HAP-1 (cell line): ENCODE measurements at places on chromosomes 3 and 15.
A peak's percentile ranks its signal among the peaks of the same experiment; 100 is the strongest.

- no peak for DNase-seq
Observed at GRCh38 chr3:110456438-110457138, 615.0 kb upstream of the NECTIN3 start.

DNA sequence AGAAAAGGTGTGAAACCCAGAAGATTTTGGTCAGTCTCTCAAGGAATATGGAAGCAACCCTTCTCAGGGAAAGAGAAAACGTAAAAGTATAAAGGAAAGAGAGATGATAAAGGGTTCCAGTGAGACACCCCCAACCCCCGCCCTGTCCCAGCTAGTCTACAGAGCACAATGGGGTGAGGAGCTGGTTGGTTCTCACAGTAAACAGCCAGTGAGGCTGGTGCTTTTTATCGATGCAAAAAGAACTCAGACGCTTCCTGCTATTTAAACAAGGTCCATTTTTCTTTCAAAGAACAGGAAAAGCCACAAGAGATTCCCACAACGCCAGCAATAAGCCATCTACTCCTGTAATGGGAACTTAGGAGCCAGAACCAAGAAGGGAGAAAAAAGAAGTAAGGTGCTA is 65.9 kb downstream of the CHAC1 start:
- DNase-seq, result no peak

DNA sequence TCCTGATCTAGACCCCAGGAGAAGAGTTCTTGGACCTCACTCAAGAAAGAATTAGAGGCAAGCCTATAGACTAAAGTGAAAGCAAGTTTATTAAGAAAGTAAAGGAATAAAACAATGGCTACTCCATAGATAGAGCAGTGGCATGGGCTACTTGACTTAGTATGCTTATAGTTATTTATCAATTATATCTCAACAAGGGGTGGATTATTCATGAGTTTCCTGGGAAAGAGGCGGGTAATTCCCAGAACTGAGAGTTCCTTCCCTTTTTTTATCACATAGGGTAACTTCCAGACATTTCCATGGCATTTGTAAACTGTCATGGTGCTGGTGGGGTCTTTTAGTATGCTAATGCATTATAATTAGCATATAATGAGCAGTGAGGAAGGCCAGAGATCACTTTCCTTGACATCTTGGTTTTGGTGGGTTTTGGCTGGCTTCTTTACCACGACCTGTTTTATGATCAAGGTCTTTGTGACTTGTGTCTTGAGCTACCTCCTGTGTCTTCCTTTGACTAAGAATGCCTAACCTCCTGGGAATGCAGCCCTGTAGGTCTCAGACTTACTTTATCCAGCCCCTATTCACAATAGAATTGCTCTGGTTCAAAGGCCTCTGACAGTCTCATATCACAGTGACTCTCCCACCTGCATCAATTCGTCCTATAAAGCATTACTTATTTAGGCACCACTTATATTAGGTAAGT is 35.3 kb upstream of the PLSCR2 start:
- DNase-seq, result no peak

- no peak for DNase-seq
Observed at GRCh38 chr3:193023218-193023617, 105.6 kb upstream of the MB21D2 start.

- no peak for DNase-seq
Observed at GRCh38 chr3:184733971-184734608, 22.2 kb upstream of the MAGEF1 start.

- DNase-seq, result no peak
Observed at GRCh38 chr3:10707400-10708215, 108.4 kb upstream of the SLC6A11 start.

GRCh38 chr3:166809520-166809919 is 570.6 kb downstream of the ZBBX start:
- no peak for DNase-seq

DNA sequence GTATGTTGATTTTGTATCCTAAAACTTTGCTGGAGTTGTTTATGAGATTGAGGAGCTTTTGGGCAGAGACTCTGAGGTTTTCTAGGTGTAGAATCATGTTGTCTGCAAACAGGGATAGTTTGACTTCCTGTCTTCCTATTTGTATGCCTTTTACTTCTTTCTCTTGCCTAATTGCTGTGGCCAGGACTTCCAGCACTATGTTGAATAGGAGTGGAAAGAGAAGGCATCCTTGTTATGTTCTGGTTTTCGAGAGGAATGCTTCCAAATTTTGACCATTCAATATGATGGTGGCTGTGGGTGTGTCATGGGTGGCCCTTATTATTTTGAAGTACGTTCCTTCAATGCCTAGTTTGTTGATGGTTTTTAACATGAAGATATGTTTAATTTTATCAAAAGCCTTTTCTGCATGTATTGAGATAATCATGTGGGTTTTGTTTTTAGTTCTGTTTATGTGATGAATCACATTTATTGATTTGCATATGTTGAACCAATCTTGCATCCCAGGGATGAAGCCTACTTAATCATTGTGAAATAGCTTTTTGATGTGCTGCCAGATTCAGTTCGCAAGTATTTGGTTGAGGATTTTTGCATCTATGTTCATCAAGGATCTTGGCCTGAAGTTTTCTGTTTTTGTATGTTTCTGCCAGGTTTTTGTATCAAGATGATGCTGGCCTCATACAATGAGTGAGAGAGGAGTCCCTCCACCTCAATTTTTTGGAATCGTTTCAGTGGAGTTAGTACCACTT is 188.1 kb downstream of the MINAR1 start:
- no peak for DNase-seq

DNA sequence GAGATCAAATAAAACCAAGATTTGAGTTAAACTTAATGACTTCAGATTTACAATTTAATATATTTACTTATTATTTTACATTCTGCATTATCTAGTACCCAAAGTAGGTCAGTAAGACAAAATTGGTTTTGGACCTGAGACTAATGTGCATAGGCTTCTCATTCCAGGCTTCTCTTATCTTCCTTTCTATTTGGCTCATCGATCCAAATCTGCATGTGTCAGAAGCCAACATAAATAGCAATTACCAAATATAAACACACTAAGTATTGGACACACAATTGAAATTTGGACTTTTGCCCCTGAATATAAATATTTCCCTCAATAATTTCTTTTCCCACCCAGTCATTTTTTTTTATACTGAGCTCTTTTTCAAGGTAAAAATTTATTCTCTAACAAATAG is 290.6 kb upstream of the ARHGEF26 start:
- DNase-seq, result no peak

- DNase-seq, result no peak
Observed at GRCh38 chr15:76553102-76553501, 216.5 kb downstream of the ISL2 start.

- DNase-seq, result peak; percentile 44
Observed at GRCh38 chr3:136819392-136819730, 435 bp downstream of the SLC35G2 start.

DNA sequence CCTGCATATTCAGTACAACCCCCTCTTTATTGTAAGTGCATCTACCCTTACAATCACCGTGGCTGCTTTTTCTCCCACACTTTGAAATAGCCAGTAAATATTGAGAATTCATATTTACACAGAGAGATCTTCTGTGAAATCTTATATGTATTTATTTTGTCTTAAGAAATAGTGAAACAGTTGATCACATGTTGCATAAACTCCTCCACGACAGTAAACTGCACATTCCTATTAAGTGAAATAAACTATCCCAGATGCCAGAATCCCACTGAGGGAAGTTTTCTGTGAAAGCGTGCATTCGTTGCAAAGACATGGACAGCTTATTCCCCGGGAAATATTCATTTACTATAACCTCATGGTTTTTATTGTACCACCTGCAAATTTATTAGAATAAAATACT is 796.0 kb downstream of the ROBO2 start:
- no peak for DNase-seq

DNA sequence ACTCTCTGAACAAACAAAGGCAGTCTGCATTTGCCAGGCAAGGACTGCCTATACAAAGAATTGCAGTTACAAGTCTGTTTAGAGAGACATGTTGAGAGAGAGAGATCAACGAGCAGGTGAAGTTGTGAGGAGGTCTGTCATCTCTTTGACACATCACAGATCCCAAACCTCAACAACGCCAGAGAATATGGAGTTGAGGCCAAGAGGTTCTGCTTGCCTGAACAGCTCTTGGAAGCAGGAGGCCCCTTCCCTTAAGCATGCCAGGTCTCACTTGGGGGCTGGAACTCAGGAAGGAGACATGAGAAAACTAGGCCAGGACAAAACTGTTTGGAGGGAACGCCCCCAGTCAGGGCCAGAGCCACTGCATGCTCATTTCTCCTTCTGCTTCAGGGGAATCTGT is 22.3 kb upstream of the MUSTN1 start:
- DNase-seq, result no peak

GRCh38 chr3:122873741-122874515 is 79.1 kb downstream of the SLC49A4 start:
- no peak for DNase-seq

GRCh38 chr15:51647128-51647562 is 24.6 kb upstream of the DMXL2 start:
- DNase-seq, result no peak

DNA sequence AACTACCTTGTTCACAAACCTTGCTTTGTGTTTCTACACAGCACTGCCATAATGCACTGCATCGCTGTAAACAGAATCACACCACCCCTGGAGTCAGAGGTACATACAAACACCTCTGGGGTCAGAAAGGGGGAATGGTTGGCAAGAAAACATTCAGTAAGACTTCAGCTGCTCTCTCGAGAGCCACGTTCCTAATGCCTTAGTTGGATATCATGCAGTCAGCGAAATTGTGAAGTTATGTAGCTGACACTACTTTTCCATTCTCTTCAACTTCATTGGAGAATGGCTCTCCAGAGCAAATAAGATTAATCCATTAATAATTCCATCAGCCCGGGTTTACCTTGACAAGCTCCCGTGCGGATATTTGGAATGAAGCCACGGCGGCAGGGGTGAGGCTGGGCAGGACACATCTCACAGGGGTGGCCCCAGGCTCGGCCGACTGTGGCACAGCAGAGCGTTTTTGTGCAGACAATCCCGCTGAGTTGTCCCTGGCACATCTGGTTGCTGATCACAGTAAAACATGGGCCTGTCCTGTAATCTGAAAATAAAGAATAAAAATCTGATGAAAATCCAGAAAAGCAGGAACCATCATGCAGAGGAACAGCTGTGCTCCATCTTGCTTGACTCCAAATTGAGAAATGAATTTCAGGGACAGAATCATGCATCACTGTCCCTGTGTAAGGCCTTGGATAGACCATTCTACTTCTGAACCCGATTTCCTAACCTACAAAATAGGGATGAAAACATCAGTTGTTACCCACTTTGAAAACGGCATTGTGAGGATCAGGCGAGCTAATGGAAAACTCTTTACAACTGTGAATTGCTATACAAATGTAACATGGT is 108.0 kb downstream of the FBN1 start:
- DNase-seq, result no peak

- no peak for DNase-seq
Observed at GRCh38 chr3:15556512-15556911, 35.0 kb upstream of the COLQ start.

DNA sequence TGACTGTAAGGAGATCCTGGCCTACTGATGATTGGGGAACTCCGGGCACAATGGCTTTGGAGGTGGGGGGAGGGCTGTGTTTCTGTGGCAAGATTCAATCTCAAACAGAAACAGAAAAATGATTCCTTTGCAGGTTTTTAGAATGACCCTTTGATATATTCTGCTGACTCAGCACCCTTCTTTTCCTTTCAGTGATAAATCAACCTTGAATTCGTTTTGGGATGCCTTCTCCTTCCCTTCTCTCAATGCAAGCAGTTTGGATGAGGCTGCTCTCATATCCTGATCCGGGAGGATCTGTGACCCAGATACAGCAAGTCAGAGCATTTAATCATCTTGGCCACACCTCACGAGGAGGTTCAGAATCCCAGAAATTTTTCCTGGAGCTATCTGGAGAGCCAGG is 156.1 kb upstream of the PRICKLE2 start:
- DNase-seq, result no peak

GRCh38 chr15:62940755-62941361 is 101.7 kb upstream of the TPM1 start:
- peak; percentile 13 for DNase-seq

DNA sequence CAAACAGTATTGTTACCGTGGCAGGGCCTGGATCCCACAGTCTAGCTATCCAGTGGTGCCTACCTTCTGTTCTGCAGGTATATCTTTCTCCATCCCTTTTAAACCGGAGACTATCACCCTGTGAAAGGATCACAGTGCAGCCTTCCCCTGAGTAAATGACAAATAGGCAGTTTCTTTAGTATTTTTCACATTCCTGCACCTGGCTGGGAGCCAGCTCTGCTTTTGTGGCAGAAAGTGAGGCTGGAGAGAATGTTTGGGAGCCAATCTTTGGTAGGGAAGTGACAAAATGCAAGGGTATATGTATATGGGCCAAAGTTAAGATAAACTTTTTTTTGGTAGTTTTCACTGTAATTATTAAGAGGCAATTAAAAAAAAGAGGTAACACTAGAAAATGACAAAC is 54.8 kb downstream of the ARHGEF26 start:
- no peak for DNase-seq

- DNase-seq, result no peak
Observed at GRCh38 chr15:66865622-66866611, 163.9 kb downstream of the SMAD6 start.

DNA sequence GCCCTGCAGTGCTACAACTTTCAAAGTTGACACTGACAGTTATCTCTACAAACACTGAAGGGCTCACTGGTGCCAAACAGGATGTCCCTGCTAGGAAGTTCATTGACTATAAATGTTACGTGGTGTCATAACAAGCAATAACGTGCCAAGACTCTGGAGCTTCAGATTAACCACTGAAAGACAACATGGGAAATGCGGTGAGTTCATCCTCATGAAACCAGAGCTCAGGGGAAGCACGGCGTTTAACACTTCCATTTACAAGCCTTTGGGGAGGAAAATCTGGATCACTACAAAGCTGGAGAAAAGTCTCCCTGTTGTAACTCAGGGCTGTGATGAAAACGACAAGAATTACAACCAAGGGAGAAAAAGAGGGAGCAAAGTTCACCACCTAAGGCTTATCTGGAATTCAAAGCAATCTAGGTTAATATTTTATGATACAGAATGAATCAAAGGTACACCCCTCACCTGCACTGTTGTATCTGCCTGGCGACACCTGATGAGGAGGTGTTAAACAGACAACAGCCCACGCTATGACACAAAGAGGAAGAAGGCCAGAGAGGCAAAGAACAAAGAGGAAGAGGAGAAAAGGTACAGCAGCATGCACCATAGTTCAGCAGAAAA is 27.0 kb downstream of the SHQ1 start:
- no peak for DNase-seq

- no peak for DNase-seq
Observed at GRCh38 chr3:16372362-16373292, 107.6 kb downstream of the OXNAD1 start.

DNA sequence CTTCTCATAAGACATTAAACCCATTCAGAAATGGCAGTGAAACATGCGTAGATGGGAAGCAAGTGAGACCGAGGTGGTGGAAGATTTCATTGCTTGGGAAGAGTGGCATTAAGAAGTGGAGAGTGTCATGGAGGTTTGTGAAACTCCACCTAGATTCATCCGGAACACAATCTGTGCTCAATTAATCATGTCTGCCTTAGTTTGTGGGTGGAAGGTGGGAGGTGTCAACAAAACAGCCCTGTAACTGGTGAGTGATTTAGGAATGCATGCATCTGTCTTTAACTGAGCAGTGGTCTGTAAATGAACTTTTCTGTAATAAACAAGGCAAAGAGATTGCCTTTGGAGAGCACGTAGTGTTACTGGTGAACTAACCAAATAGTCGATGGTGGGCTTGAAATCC is 113.7 kb downstream of the WNT5A start:
- no peak for DNase-seq

GRCh38 chr3:106428565-106428994 is 559.8 kb upstream of the CBLB start:
- no peak for DNase-seq
